ENCODE measurements at places on chromosomes 11 and 22.

- no peak for DNase-seq
These were observed 8.7 kb downstream of the PRDM11 start for GRCh38 chr11:45155058-45155551.

- DNase-seq: no peak
These were observed 392.1 kb downstream of the NTM start for GRCh38 chr11:131762346-131763110.

DNA sequence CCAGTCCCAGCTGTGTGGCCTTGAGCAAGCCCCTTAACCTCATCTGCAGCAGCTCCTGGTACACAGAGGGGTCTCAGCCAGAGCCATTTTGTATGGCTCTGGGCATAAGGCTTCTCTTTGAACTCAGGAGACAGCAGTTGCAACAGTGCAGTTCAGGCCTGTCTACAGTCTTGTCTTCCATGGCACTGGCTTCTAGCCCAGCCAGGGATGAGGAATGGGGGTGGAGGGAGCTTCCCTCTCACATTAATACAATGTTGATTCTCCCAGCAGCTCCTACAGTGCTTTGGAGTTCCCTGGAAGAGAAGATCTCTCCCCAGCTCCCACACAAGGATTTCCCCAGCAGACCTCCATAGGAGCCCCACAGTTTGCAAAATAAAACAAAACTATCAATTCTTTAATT is 350.2 kb downstream of the BUD13 start:
- DNase-seq: no peak

- no peak for DNase-seq
These were observed 185.4 kb upstream of the CNTN5 start for GRCh38 chr11:98835335-98835734.

DNA sequence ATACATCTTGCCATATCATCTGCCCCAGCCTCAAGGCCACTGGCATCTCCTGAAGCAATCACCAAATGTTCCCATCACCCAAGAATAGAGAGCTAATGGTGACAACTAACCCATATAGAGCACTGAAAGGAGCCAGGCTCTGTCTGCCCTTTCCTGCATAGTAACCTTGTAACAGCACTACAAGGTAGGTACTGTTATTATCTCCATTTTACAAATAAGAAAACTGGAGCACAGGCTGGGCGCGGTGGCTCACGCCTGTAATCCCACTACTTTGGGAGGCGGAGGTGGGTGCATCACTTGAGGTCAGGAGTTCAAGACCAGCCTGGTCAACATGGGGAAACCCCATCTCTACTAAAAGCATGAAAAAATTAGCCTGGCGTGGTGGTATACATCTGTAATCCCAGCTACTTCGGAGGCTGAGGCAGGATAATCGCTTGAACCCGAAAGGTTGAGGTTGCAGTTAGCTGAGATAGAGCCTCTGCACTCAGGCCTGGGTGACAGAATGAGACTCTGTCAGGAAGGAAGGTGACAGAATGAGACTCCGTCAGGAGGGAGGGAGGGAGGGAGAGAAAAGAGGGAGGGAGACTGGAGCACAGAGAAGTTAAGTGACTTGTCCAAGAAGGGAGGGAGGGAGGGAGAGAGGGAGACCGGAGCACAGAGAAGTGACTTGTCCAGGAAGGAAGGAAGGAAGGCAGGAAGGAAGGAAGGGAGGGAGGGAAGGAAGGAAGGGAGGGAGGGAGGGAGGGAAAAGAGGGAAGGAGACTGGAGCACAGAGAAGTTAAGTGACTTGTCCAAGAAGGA is 2.2 kb downstream of the SLC35F2 start:
- no peak for DNase-seq

GRCh38 chr11:42762348-42762747 is 549.4 kb upstream of the API5 start:
- DNase-seq: no peak

DNA sequence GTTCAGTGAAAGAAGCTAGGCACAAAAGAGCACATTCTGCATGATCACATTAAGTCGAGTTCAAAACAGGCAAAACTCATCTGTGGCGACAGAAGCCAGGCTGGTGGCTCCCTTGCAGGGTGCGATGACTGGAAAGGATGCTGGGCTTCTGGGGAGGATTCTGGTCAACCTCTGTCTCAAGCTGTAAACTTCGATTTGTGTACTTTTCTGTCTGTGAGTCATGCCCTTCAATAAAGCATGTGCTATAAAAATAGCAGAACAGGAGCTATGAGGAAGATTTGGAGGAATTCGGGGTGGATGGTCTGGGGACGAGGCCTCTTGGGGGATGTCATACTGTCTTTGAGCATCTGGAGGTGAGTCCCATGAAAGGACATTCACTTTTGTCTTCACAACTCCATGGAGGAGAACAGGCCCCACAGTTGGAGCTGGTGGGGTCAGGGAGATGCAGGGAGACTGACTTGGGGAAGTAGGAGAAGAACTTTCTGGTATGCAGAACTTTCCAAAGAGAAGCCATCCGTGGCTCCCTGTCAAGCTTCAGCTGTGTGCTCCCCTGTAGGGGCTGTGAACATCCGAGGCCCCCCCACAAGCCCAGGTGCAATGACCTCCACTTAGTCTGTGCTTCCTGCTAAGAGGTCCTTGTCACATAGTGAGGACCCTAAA is 77.8 kb upstream of the LINC01488 start:
- peak; percentile 37 for DNase-seq

DNA sequence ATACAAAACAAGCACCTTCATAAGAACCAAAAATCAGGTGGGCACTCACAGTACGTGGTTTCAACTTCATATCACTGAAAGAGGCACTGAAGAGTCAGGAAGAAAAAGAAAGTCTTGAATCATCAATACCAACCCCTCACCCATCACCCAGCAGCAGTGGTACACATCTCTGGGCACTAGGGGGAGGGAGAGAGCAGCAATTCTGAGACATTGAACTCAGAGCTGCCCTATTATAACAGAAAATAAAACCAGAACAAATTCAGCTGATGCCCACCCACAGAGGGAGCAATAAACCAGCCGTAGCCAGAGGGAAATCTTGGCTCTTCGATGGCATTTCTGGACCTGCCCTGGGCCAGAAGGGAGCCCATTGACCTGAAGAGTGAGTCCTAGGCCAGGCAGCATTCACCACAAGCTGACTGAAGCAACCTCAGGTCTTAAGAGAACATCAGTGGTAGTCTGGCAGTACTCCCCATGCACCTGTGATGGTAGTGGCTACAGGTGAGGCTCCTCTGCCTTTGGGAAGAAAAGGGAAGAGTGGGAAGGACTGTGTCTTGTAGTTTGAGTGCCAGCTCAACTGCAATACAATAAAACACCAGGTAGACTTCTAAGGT is 42.2 kb upstream of the FAM181B start:
- DNase-seq: peak; percentile 40

GRCh38 chr22:18096823-18097222 is 13.8 kb upstream of the TUBA8 start:
- no peak for DNase-seq

DNA sequence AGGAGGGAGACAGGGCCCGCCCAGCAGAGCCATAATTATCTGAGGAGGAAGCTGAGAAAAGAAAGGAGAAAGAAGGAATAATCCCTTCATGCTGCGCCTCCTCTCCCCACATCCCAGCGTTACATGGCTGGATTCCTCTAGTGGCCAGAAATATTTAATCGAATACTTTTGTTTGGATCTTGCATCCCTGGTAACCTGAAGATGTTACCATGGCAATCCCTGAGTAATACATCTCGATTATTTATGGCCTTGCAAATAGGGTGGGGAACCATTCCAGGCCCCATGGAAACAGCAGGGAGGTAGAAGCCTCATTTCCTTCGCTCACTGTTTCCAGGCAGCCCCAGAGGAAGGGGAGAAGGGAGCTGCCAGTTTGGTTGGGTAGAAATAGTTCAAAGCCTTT is 357.7 kb downstream of the BUD13 start:
- no peak for DNase-seq

DNA sequence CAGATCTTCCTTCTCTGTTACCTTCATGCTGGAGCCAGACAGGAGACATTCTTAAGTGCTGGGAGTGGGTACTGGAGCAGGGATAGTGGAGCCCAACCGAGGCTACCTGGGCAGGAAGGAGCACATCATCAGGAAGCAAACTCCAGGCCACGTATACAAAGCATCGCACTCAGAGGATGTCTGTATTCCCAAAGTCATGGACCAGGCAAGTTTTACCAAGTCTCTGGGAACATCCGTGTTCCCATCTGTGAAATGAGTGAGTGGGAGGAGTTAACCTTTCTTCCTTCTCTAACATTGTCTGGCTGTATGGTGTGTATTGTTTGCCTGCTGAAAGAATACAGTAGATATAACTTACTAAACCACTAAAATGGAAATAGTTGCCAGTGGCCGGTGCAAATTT is 175.0 kb upstream of the TMEM45B start:
- DNase-seq: no peak

DNA sequence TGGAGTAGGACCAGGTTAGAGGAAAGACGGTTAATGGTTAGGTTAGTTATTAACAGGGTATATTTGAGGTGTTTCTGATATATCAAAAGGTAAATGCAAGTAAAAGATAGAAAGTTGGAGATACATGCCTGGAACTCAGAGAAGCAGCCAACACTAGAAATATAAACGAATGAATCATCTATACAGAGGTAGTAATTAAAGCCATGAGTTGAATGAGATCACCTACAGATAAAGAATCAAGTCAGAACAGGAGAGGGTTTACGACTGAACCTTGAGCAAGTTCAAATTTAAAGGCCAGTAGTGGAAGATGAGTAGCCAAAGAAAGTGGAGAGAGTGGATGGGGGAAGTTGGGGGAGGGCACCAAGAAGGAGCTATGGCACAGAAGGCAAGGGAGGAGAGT is 73.9 kb downstream of the SPON1 start:
- DNase-seq: no peak

- DNase-seq: no peak
These were observed 8.5 kb downstream of the RAB6A start for GRCh38 chr11:73752216-73752867.

- no peak for DNase-seq
These were observed 932.8 kb downstream of the BRD1 start for GRCh38 chr22:48894804-48895250.

DNA sequence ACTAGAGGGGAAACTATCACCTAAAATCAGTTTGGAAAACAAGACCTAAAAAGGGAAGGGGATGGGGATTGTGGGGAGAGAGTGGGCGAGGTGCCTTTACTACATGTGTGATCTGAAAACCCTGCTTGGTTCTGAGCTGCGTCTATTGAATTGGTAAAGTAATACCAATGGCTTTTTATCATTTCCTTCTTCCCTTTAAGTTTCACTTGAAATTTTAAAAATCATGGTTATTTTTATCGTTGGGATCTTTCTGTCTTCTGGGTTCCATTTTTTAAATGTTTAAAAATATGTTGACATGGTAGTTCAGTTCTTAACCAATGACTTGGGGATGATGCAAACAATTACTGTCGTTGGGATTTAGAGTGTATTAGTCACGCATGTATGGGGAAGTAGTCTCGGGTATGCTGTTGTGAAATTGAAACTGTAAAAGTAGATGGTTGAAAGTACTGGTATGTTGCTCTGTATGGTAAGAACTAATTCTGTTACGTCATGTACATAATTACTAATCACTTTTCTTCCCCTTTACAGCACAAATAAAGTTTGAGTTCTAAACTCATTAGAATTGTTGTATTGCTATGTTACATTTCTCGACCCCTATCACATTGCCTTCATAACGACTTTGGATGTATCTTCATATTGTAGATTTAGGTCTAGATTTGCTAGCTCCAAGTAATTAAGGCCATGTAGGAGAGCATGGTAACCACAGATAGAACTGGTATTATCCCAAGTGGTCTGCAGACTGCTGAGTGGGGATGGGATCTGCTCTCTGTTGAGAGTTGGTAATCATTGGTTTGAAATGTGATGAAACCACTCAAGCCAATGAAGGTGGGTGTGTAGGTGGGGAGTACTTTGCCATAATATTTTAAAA is 3.6 kb downstream of the NEAT1 start:
- no peak for DNase-seq

DNA sequence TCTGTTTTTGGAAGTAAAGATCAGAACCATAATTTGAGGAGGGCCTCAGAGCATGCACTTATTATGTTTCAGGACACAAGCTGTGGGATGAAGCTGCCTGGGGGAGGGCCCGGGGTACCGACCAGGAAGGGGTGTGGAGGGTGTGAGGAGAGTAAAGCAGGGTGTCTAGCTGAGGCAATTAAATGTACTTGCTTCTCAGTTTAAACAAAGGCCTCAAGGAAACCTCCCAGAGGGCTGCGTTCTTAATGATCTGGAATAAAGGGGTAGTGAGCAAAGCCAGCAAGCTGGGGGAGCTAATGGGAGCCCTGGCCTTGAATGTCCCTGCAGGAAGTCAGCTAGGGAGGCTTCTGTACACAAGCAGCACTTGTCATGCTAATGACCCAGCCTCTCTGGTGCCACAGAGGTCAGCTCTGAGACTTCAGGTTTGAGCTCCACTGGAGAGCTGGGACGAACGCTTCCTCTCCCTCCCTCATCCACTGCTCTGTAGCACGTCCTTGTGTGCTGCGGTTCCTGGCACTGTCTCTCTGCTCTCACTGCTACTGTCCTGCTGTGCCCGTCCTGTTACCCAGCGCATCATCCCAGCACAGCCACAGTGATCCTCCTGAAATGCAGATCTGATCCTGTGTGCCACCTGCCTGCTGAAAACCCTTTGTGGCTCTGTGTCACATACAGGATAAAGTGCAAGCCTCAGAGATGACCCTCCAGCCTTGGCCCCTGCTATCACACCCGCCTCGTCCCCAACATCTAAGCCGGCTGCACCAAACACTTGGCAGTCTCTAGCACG is 159.7 kb downstream of the DBX1 start:
- DNase-seq: peak; percentile 48

GRCh38 chr11:65867284-65868071 is 5.1 kb downstream of the EFEMP2 start:
- DNase-seq: no peak

- DNase-seq: no peak
These were observed 139.5 kb downstream of the CTTN start for GRCh38 chr11:70537576-70538571.

DNA sequence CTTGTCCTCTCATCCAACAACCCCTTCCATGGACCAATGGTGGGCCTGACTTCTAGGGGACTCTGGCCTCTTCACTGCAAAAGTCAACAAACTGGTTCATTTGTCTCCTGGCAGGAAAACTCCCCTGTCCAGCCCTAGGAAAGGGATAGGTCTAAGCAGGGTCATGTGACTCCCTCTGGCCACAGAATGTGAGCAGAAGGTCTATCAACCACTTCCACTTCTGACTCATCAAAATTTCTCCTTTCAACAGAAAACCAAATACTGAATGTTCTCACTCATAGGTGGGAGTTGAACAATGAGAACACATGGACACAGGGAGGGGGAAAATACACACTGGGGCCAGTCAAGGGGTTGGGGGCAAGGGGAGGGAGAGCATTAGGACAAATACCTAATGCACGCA is 1.3 kb upstream of the ISX start:
- DNase-seq: no peak

GRCh38 chr22:46649141-46650077 is 29.2 kb downstream of the GRAMD4 start:
- DNase-seq: peak; percentile 63

GRCh38 chr11:62548545-62549335 is 2.1 kb upstream of the AHNAK start:
- DNase-seq: peak; percentile 28

DNA sequence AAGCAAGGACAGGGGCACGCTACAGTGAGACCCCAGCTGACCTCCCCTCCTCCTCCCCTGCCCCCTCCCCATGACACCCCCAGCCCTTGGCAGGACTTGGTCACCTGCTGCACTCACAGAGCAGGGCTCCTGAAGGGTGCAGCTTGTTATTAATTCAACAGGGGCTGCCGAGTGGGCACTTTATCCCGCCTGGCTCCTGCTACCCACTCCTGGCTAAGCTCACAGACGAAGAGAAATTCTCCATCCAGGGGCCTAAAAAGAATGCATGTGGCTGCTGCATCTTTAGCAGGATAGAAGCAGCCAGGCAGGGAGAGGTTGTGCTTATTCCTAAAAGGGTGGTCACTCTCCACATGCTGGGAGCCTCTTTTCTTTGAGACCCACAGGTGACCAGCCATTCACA is 40.3 kb downstream of the GALNT18 start:
- DNase-seq: no peak
